CD4-positive, alpha-beta memory T cell (primary cell): ENCODE measurements at places on chromosomes 11 and 22. TPM values are rescaled to one million over a fixed set of nuclear protein-coding genes. Genes with fewer than 3 reads are reported as not detected.

The CABP4 gene
- 2.3 TPM for total RNA-seq

DNA sequence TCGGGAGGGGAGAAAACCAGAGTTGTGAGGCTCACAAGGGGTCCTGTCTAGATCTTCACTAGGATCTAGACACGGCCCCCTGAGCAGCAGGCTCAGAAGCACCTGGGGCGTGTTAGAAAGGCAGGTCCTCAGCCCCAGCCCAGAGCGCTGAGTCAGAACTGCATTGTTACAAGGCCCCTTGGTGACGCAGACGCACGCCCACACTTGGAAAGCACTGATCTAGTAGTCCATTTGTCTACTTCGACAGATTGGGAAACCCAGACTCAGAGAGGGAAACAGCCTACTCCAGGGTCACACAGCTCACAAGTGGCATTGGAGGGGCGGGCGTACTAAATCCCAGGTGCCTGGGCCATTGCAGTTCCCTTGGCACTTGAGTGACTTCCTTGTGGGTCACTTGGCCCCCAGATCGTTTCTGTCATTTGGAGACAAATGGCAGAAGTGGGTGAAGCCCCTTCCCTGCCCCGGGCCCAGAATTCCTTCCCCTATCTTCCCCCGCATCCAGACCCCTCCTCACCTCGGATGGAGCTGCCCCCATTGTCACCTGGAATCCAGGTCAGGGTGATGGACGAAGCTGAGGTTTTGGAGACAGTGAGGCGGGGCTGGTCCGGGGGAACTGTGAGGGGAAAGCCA lies 110.8 kb downstream of the CEP164 start:
- DNase-seq, result no peak
- no peak overlapping the region for H3K27ac ChIP-seq
- no peak overlapping the region for H3K4me3 ChIP-seq

DNA sequence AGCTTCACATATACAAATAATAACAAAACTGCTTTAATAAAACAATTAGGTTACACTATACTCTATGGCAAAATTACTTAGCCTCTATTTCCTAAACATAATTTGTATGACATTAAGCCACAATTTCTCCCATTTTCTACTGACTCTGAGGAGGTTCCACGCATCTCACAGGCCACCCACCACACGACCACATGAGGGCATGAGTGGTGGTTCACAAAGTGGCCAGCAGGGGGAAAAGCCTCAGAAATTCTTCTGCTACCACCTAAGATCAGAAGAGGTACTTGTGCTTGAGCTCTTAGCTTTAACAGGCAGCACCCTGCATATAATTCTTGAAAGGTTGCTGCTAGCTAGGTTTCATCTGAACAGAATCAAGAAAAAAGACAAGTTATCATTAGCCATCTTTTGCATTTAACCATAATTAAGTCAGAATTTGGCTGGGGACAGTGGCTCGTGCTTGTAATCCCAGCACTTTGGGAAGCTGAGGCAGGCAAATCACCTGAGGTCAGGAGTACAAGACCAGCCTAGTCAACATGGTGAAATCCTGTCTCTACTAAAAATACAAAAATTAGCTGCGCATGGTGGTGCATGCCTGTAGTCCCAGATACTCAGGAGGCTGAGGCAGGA lies 7.7 kb downstream of the LPXN start:
- DNase-seq, result peak; percentile 79
- no peaks in the 10 kb centered on the region for H3K27me3 ChIP-seq
- H3K4me3 ChIP-seq, result no peak overlapping the region
- H3K36me3 ChIP-seq, result peaks cover 22% of the 10 kb centered on the region
- H3K4me1 ChIP-seq, result peaks cover 76% of the 10 kb centered on the region
- no peak overlapping the region for H3K27ac ChIP-seq

The KRTAP5-7 gene
- total RNA-seq, result not detected

DNA sequence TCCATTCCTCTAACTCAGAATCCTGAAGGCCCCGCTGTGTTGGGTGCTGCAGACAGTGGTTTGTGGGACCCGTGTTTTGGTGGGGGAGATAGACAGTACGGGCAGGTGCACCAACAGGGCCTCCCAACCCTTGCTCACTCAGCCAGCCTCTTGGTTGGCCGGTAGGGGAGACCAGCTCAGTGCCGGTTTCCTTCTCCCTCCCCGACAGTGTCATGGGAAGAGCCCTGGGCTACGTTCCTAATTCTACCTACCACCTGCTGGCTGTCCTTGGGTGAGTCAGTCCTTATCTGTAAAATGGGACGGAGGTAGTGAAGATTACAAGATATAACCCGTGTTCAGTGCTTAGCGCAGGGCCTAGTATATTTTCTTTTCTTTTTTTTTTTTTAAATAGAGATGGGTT lies 5.9 kb downstream of the TMEM134 start:
- H3K36me3 ChIP-seq, result no peaks in the 10 kb centered on the region
- DNase-seq, result no peak
- H3K27ac ChIP-seq, result no peak overlapping the region
- no peak overlapping the region for H3K4me3 ChIP-seq
- H3K27me3 ChIP-seq, result no peaks in the 10 kb centered on the region

The CRACR2B gene
- not detected for total RNA-seq

DNA sequence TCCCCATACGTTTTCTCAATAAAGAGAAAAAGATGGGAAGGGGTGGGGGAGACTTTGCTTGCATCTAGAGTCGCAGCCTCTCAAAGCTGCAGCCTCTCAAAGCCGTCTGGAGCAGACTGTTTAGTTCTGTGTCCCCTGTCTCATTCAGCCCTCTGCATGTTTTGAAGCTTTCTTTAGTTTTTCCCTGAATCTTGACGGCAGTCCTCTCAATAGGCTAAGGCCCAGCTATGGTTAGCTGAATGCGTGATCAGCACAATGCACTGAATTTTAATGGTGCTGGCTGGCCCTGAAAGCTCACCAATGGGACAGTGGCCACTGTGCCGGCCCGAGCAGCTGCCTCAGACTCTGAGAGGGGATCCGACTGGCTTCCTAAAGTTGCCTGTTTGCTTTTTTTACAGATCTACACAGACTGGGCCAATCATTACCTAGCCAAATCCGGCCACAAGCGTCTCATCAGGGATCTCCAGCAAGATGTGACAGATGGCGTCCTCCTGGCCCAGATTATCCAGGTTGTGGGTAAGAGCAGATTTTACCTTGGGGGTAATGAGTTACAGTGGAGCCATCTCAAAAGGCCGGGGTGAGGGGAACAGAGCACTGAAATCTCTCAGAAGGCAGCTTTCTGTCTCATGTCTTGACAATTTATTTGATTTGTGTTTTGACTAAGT lies 119.6 kb downstream of the NAV2 start:
- no peaks in the 10 kb centered on the region for H3K36me3 ChIP-seq
- no peak overlapping the region for H3K27ac ChIP-seq
- no peak for DNase-seq
- no peak overlapping the region for H3K4me3 ChIP-seq
- no peaks in the 10 kb centered on the region for H3K27me3 ChIP-seq

DNA sequence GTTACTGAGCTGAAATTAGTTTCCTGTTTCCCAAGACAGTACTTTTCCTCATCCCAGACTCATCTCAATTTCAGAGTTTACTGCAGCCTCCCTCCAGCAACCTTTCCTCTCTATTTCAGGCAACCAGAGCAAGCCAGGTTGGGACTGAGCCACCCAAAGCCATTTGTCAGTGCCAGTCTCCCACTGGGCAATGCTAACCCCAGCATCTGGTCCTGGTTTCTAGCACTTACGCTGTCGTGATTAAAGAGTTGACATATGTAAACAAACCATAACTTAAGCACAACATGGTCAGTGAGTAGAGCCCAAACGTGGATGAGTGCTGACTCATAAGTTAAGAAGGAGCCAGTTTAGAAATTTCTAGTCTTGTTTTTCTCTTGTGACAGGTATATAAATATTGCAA lies 119.6 kb upstream of the BLID start:
- H3K4me1 ChIP-seq, result no peaks in the 10 kb centered on the region
- H3K36me3 ChIP-seq, result no peaks in the 10 kb centered on the region
- H3K27me3 ChIP-seq, result no peaks in the 10 kb centered on the region

The PAMR1 gene
- total RNA-seq, result not detected
